ENCODE measurements at places on chromosomes 3 and 15.

DNA sequence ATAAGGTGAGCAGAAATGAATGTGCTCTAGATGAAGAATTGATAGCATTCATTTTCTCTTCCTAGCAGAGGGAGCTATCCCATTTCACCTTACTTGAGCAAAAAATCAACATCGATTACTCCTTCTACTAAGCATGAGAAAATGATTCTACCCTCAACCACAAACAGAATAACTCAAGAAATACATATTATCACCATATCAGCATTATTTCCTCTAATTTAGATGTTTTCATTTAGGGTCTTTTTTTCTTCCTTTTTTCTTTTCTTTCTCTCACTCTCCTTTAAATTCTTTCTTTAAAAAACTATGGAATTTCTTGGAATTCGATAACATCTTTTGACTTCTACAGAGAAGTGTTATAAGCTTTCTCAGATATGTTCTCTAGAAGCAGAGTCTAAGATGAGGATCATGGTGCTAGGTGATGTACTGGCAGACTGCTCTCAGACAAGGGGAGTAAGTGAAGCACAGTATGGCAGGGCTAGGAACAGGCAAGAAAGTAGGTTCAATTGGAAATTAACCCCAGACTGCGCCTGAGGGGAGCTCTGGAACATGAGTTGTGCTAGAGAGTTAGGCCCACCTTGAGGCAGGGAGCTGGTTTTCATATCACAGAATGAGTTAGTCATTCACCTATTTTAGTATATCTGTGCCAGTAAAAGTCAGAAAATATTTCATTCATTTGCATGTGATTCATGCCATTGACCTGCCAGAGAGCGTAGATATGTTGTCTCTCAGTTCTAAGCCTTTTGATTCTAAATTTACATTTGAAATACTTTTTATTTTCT lies 279.2 kb upstream of the KCNH8 start:
- no peak for DNase-seq

- no peak for DNase-seq
Observed at GRCh38 chr3:3038201-3038991, 71.8 kb downstream of the IL5RA start.

DNA sequence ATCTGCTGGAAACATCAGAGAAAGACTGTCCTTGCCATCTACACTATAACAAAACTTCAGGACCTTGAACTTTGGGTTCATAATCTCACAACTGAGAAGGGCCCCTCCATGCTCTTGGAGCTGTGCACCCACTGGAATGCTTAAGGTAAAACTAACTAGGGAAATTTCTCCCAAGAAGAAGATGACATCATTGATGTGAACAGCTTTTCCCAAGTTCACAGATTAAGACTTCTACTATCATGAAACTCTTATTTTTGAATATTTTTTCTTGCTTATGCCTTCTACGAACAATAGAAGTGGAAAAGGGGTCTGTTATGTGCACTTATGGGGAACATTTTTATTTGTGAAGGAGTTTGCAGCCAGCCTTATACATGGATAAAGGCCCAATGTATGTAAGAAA lies 5.0 kb downstream of the CYP11A1 start:
- no peak for DNase-seq

DNA sequence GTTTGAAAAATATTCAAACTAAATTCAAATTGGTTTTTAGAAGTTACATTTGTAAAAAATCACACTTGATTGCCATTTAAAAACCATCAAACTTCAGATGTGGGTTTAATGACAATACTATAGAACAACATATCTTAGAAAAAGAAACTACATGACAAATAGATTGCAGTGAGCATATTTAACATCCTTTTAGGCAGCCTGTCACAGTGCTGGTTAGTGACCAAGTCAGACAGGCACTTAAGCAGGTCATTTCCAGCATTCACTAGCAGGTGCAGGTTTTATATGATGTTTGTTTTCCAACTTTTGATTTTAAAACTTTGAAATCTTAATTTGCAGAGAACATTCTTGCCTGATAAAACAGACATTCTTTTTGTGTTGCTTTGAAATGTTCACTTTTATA lies 115.7 kb downstream of the MBNL1 start:
- DNase-seq, result no peak

GRCh38 chr3:151875759-151876158 lies 2.3 kb downstream of the SUCNR1 start:
- peak; percentile 38 for DNase-seq
